ENCODE measurements at places on chromosomes 12 and 14.
A peak's percentile ranks its signal among the peaks of the same experiment; 100 is the strongest.

GRCh38 chr14:67392800-67393199 is 19.2 kb downstream of the PLEK2 start:
- no peak for DNase-seq

GRCh38 chr12:51752234-51752889 is 96.2 kb downstream of the FIGNL2 start:
- peak; percentile 85 for DNase-seq

GRCh38 chr12:1758887-1759286 is 61.5 kb upstream of the LRTM2 start:
- no peak for DNase-seq

DNA sequence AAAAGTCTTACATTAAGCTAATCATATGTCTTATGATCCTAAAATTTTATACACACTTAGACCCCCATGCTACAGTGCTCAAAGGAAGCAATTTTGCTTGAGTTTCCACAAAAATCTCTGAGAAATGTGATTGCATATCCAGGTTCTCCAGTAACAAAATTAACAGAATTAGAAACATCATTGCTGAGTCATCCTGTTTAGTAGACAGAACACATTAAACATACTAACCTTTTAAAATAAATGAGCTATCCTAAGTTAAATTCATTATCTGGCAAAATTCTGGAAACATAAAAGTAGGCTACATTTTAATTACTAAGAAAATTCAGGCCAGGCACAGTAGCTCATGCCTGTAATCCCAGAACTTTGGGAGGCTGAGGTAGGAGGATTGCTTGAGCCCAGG is 94.7 kb downstream of the DENND5B start:
- no peak for DNase-seq

- DNase-seq: no peak
Measured at GRCh38 chr12:3747543-3747942, 5.4 kb downstream of the CRACR2A start.

DNA sequence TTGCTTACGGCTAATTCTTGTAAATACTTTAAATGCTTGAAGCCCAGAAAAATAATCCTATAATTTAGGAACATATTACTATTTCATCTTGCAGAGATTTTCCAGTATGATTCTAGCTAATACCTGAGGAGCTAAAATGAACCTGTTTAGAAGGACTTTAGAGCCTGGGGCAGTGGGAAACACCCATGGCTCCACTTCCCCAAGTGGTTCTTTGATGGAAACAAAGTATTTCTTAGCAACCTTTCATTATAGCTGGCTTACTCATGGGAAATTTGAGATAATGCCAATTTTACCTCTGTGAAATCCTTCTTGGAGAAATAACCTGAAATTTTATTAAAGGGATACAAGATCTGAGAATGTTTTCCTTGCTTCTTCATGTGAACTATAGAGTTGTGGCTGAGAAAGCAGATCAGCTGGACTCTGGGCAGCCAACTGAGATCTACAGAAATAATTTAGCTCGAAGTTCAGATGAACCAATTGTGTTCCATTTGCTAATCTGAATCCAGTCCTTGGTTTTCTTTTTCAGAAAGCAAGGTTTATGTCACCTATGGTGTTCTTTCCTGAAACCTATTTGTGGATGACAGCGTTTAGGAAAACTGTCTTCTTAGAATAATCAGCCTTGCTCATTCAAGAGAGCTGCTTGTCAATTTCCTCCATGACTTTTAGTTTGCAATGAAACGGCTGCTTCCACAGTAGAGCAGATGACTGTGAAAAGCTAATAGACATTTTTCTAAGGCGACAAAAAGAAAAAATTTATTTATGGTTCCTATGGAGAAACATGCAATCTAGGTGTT is 141.8 kb upstream of the CPM start:
- DNase-seq: no peak

DNA sequence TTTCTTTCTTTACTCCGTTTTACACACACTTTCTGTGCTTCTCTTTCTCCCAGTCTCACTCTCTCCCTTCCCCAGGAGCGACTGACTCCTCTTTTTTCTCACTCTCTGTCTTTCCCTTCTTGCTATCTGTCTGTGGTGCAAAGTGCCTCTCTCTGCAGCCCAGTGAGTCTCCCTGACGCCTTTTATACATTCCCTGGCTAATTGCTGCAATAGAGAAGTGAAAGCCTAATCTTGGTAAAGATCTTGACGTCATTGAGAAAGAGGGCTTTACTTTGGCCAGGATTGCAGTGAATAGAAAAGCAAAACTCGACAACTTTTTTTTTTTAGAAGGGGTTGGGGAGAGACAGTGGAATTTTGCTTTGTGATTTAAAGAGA is 706 bp upstream of the DIO2 start:
- DNase-seq: peak; percentile 31

All from LHCN-M2 (cell line).